ENCODE measurements at places on chromosomes 12 and 14.
A peak's percentile ranks its signal among the peaks of the same experiment; 100 is the strongest.

GRCh38 chr12:11829764-11830194 is 180.3 kb downstream of the ETV6 start:
- no peak for DNase-seq

DNA sequence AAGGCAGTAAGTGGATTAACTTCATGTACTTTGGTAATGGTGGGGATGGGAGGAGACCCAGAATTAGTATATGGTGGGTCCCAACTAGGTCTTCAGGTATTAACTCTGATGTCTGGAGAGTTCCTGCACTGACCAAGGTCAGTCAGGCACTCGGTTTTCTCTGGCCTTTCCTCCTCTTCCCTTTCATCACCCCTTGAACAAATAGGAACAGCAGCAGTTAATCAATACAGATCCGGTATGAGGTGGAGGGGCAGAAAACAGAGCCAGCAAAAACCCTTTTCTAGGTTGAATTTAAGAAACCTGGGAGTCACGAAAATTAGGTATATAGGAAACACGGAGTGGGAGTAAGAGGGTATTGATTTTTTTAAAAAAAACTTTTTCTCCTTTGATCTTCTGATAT is 4.0 kb downstream of the PFKM start:
- no peak for DNase-seq

- peak; percentile 52 for DNase-seq
Measured at GRCh38 chr14:31025367-31026076, at the start of gene AP4S1. TSS of gene AP4S1 (plus strand) at chr14:31025649. CDS start at chr14:31066197, 40,548 bp downstream.

GRCh38 chr12:69985656-69986055 is 160.6 kb downstream of the MYRFL start:
- peak; percentile 11 for DNase-seq

DNA sequence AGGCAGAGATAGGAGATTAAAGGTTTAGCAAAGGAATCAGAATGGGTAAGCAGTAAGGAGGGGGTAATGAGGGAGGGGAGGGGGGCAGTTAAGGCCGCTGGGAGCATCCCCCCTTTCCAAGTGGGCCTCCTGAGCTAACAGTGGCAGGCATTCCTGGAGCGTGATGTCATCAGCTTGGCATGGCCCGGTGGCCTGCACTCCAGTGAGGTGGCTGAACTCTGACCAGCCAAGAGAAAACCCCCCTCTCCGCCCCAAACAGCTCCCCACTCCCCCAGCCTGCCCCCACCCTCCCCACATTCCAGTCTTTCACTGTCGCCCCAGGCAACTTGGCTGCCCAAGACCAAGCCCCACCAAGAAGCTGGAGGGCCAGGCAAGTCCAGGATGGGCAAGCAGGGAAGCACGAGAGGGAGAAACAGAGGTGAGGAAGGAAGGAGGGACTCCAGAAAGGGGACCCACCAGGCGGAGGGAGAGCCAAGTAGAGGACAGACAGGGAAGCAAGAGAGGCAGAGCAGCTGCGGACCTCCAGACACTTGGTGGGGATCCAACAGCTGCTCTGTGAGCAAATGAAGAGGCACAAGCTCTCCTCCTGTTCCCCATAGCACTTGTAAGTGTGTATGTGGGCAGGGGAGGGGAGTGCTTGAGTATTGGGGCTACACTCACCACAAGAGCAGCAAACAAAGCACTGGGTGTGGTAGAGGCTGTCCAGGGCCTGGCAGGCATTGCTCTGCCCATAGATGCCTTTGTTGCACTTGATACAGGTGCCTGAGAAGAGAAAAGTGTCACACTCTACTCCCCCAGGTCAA is 4.5 kb downstream of the AJUBA start:
- no peak for DNase-seq
